ENCODE measurements at places on chromosomes 7 and 10.

- no peaks in the 10 kb centered on the region for H3K4me1 ChIP-seq
- H3K27ac ChIP-seq: no peak overlapping the region
- DNase-seq: no peak
These were observed 60.4 kb upstream of the RAPGEF5 start for GRCh38 chr7:22417349-22417748.

DNA sequence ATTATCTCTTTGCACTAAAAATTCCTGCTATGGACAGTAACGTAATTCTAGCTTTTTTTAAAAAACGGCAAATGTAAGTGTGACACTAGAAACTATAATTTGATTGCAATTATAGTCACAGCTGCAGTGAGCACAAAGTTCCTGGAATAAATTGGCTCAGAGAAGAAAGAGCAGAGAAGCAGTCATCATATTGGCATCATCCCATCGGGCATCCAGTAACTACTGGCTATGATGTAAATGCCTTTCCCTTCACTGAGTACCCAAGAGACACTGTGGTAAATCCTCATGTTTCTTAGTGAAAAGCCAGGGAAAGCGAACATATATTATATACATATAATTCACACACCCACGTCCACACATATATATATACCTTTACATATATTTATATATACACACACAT, 43.6 kb downstream of the PIP4K2A start:
- peaks cover 85% of the 10 kb centered on the region for H3K4me1 ChIP-seq
- no peak overlapping the region for H3K27ac ChIP-seq
- H3K36me3 ChIP-seq: no peaks in the 10 kb centered on the region
- DNase-seq: no peak

GRCh38 chr10:129331207-129331838, 135.7 kb upstream of the MGMT start:
- peaks cover 4% of the 10 kb centered on the region for H3K27me3 ChIP-seq
- H3K4me3 ChIP-seq: no peak overlapping the region
- no peak for DNase-seq
- no peaks in the 10 kb centered on the region for H3K4me1 ChIP-seq
- H3K27ac ChIP-seq: no peak overlapping the region
- H3K36me3 ChIP-seq: no peaks in the 10 kb centered on the region

DNA sequence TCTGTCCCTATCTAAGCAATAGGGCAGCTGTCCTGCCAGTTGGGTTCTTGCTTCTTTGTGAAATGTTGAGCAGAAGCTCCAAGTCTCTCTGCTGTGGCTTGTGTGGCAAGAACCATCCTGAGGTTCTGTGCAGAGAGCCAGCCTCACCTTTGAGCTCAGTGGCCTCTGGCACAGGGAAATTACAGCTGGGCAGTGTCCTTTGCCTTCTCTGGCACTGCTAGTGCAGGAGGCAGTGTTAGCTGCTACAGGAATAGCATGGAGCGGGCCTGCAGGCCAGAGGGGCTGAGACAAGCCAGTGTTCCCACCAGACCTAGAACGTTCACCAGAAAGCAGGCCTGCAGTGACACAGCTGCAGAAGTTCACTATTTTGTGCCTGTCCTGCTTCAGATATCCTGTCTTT, 1.8 kb downstream of the PRXL2A start:
- H3K27ac ChIP-seq: no peak overlapping the region
- DNase-seq: no peak
- peaks cover 5% of the 10 kb centered on the region for H3K27me3 ChIP-seq
- no peak overlapping the region for H3K4me3 ChIP-seq

- H3K27me3 ChIP-seq: peaks cover 19% of the 10 kb centered on the region
- no peak overlapping the region for H3K4me3 ChIP-seq
- no peaks in the 10 kb centered on the region for H3K4me1 ChIP-seq
- H3K36me3 ChIP-seq: no peaks in the 10 kb centered on the region
- H3K27ac ChIP-seq: no peak overlapping the region
These were observed 8.4 kb downstream of the PROSER2 start for GRCh38 chr10:11831520-11831951.

DNA sequence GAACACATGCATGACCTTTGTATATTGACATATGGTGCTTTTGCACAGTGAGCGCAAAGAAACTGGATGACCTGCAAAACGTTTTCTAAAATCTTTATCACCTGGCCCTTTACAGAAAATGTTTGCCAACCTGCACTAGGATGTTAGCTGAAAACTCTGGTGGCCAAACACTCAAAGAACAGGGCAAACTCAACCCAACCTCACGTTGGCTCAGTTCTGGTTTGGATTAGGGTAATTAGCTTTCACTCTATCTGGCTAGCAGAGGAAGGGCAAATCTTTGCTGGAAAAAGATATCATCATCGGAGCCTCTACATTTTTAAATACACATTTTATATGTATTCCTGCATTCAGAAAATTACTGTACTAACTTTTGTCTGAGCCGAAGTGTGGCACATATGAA, 688.9 kb downstream of the PHTF2 start:
- H3K36me3 ChIP-seq: no peaks in the 10 kb centered on the region
- H3K27me3 ChIP-seq: no peaks in the 10 kb centered on the region
- H3K4me3 ChIP-seq: no peak overlapping the region
- no peak for DNase-seq
- no peaks in the 10 kb centered on the region for H3K4me1 ChIP-seq
- no peak overlapping the region for H3K27ac ChIP-seq

Data from activated CD4-positive, alpha-beta memory T cell treated with anti-CD3 and anti-CD28 coated beads for 36 hours (primary cell).